Hippocampal formation (tissue), 2 donors: ENCODE measurements at places on chromosomes 11 and 22.
A peak's percentile ranks its signal among the peaks of the same experiment; 100 is the strongest.

- no peak for DNase-seq
Measured at GRCh38 chr22:21734540-21735199, 924 bp downstream of the YPEL1 start.

GRCh38 chr11:124339396-124340141 is 19.6 kb upstream of the OR8D2 start:
- no peak for DNase-seq

DNA sequence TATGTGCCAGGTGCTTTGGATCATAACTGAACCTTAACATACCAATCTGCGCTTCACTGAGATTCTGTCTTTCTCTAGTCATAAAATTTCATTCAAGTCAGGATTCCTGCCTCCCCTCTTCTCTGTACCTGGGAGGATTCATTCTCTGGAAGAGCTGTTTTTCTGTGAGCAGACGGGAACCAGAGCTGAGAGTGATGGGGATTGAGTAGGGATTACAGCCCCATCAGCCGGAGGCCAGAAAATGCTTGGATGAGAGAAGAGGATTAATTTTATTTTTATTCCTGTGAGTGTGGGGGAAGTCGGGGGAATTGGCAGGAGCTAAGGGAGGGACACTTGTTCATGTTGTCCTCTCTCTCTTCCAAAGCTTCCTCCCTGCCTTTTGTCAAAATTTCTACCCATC is 4.7 kb downstream of the STX3 start:
- no peak for DNase-seq

DNA sequence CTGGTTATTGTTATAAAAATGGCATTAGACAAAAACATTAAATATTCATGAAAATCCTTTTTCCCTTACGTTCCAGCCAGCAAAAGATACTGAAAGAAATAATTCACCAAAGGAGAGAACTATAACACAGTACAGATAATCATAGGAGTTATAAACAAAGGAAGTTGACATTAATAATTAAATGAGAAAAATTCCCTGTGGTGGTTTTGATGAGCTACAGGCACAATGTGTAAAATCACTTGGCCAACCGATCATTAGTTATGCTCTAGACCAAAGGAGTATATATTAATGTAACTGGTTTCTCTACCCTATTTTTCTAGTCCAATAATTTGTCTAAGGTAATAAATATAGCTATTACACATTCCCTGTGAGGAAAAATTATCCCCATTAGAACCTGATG is 534.7 kb downstream of the CNTN5 start:
- no peak for DNase-seq

- DNase-seq: no peak
Measured at GRCh38 chr11:15347969-15348734, 233.4 kb downstream of the INSC start.

GRCh38 chr11:85826116-85826855 is 15.3 kb upstream of the SYTL2 start:
- DNase-seq: no peak

DNA sequence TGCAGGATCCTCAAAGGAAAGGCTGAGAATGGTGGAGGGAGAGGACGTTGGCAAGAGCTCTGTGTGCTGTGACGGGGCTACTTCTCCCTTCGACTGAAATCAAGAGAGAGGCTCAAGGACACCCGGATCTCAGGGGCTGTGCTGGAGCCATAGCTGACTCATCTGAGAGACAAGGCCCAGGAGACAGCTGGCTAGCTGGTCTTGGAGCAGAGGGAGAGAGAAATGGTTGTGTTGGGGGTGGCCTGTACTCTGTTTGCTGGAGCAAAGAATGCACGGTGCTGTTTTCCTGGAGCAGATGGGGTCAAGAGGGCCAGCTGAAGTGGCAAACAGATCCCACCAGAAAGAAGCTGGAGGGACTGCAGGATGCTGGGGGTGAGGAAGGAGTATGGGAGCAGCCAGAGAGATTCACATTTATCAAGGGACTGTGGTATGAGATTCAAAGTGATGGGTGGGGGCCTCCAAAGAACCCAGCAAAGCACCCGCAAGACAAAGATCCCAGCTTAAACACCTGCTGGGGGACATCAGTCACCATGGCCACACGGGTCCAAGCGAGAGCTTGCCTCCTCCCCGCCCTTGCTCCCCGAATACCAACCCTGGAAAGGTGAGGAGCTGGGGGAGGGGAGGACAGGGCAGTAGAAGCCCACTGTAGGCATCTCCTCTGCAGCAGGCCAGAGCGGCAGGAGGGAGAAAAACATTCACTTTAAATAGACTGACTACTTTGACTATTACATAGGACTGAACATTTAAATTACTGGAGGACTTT is 40.8 kb downstream of the MAP6 start:
- DNase-seq: no peak

- peak; percentile 5 for DNase-seq
Measured at GRCh38 chr22:27195094-27195493, 537.7 kb downstream of the MIAT start.

- no peak for DNase-seq
Measured at GRCh38 chr11:110305169-110306018, 9.0 kb upstream of the RDX start.

DNA sequence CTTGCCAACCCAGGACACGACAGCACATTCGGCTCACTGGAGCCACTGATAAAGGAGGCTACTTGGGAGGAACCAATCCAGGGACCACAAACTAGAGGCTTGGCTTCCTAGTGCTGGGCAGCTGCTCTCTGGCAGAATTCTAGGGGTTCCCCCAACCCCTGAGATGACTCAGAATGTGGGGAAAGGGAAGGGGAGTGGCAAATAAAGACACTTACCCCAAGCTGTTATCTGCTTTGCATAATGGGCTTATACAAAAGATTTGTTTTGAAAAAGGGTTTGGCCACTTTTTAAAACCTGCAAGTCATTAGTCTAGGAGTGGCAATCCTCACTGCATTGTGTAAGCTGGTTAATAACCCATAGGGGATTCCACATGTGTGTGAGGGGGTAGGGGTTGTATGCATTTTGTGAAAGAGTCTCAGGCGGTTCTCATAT is 64.1 kb upstream of the LMO1 start:
- DNase-seq: no peak

- DNase-seq: no peak
Measured at GRCh38 chr11:111438846-111439520, 59.9 kb upstream of the POU2AF1 start.

DNA sequence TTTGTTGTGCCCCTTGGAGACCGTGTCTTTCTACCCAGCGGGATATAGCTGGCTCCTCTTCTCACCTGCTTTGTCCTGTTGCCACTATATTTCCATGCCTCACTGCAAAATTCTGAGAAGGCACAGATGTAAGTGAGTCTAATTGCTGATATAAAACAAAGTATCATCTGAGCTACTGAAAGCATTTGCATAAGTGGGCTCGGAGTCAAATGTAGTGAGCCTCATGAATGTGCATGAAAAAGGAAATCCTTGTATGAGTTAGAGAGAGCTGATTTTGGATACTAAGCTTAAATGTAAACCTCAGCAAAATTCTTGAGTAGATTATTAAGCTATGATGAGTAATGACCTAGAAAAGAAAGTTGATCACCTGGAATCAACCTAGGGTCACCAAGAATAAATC is 13.9 kb downstream of the OVCH2 start:
- DNase-seq: no peak

DNA sequence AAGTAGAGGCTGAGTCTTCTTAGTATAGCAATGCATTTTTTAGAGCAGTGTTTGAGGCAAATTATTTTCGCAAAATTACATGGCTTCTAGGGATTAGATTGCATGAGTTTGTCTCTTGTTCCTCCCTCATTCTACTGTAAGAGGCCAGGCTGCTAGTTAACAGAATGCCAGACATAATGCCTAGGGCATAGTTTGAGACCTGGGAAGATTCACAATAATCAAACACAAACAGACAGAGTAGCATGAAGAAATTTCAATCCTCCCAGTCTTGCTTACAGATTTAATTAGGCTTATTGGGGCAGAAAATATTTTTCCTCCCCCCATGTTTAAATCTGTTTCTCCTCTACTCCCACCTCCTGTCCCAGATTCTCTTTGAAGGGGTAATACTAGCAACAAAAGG is 48.3 kb downstream of the ARHGEF12 start:
- DNase-seq: no peak

GRCh38 chr22:29463629-29464028 is 16.4 kb upstream of the NEFH start:
- DNase-seq: no peak

GRCh38 chr22:36456464-36456845 is 25.0 kb downstream of the TXN2 start:
- DNase-seq: no peak

- DNase-seq: no peak
Measured at GRCh38 chr11:134019500-134019899, 49.4 kb upstream of the JAM3 start.

- no peak for DNase-seq
Measured at GRCh38 chr11:118002010-118002540, 15.9 kb downstream of the IL10RA start.

- DNase-seq: no peak
Measured at GRCh38 chr11:116792869-116793771, 1.4 kb upstream of the APOA5 start.

GRCh38 chr11:2769409-2770095 is 69.8 kb upstream of the KCNQ1OT1 start:
- no peak for DNase-seq

- DNase-seq: no peak
Measured at GRCh38 chr22:25403811-25404471, 160.5 kb upstream of the GRK3 start.

- no peak for DNase-seq
Measured at GRCh38 chr22:31973739-31974138, 29.4 kb downstream of the YWHAH start.

DNA sequence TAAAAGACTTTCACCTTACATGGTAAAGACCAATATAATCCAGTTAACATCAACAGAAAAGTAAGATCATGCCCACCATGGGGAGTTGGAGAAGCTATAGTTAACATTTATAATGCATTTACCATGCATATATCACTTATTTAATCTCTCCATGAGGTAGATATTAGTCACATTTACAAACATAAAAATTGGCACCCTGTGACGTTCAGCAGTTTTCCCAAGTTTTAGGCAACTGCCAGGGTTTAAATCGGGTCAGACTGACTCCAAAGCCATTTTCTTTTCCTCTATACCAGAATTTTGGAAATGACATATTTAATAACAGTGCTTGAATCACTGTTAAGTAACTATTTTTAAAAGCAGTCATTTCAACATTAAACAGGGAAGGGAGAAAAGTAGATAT is 266.3 kb downstream of the DDX10 start:
- DNase-seq: no peak

DNA sequence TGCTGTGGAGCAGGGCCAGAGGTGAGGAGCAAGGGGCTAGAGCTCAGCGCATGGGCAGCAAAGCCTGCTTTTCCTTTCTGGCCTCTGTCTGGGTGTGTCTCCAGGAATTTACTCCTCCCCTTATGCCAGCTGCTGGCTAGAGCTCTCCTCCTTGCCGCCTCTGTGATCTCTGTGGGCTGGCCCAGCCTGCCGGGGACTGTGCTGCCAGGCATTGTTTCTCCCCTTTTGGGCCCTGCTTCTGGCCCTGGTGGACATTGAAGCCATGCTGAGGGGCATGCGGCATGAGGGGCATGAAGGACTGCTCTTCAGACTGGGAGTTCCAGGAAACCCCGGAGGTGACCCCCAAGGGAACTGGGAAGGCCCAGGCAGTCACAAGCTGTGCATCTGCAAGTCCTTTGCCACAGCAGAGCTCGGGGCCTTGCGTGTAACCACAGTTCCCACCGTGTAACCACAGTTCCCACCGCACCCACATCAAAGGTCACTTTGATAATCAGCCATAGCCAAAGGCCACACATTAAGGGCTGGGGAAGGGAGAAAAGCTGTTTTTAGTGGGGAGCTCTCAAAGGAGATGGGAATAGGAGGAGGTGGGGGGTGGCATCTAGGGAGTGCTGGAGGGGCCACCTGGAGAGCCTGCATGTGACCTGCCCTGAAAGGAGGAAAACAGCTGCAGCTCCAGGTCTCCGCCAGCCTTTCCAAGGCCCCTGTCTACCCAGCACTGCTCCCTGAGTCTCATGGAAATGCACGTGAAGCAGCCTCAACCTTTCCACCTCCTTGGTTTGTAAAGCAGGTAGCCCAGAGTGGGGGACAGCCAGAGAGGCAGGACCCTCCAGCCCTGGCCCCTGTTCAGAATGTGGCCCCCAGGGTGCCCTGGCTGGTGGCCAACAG is 62.3 kb downstream of the PPFIBP2 start:
- DNase-seq: no peak

DNA sequence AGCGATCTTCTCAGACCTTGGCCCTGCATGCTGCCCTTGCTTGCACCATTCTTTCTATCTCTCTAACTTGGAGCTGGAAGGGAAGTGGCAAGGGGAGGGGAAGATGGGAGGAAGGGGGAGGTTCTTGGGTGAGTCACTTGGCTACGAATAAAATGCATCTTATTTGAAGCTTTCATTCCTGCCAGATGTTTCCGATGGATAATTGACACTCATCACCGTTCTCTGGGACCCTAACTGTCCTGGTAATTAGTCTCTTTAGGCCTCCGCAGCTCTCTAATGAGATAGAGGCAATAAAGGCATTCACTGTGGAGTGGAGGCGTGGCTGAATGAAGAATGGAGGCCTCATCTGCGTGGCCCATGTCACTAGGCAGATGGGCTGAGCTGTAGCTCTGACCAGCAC is 960.1 kb downstream of the NTM start:
- no peak for DNase-seq

- DNase-seq: no peak
Measured at GRCh38 chr11:111019451-111019850, 226.1 kb upstream of the POU2AF2 start.

GRCh38 chr11:9264316-9265210 is 587 bp downstream of the DENND5A start:
- DNase-seq: peak; percentile 49

DNA sequence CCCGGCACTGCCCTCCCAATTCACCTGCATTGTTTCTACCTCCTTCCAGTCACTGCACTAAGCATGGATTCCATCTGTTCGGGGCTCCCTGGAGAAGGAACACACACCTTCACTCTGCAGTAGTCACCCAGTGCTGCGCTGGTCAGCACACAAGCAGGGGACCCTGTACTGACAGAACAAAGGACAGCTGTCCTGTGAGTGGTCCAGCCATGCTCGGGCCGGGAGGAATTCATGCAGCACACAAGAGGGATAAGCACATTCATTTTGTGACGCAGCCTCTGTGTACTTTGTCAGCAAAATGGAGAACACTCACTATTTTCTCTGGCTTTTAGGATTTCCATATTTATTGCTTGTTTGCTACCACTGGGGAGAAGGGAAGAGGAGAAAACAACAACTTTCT is 167.3 kb downstream of the NTM start:
- DNase-seq: peak; percentile 28

DNA sequence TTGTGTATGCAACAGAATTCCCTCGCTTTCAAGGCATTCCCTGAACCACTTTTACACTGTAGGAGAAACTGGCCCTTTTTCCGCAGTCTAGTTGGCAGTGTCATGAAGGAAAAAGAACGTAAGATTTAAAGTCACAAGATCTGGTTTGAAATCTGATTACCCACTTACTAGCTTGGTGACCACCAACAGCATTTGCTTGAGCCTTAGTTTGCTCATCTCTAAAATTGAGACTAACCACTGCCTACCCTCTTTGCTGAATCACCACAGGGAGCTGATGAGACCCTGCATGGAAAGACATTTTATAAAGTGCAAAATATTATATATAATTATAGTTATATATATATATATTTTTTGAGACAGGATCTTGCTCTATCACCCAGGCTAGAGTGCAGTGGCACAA is 39.4 kb downstream of the SYTL2 start:
- DNase-seq: no peak

GRCh38 chr11:48127521-48128183 is 89.0 kb upstream of the OR4B1 start:
- no peak for DNase-seq

GRCh38 chr22:17924735-17925364 is 99.5 kb downstream of the MICAL3 start:
- no peak for DNase-seq
